ENCODE measurements at places on chromosomes 2 and 18.

- no peak for DNase-seq
These were observed 2.3 kb downstream of the INHBB start for GRCh38 chr2:120348134-120348736.

DNA sequence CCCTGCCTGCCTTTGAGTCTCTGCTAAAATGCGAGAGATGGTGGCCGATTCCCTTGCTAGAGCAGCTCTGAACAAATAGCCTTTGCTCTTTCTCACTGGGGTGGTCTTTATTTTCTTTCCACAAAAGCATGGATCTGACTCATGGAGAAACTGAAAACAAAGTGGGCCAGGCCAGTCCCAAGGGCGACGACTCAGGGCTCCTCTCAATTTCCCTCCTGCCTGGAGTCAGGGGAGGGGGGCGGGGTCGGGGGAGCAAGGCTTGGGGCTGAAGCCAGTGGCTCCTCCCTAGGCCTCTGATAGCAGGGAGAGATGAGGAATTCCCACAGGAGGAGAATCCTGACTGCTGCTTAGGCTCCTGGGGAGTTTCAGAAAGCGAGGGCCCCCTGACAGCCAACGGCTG lies 17.1 kb upstream of the IL1R2 start:
- no peak for DNase-seq

DNA sequence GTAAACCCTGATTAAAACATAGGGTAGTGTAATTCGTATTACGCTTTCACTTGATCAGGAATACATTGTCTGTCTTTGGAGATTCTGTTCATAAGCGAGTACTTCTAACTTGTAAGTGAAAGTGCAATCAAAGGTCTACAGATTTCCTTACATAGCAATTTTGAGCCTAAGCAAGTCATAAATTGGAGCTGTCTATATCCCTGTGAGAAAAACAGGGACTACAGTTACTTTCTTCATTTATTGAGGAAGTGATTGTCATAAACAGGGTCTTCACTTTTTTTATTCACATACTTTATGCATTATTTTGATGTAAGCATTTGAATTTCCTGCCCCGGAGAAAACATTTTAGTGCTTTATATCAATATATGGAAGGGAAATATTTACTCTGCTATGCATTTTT lies 670.4 kb downstream of the CBLN2 start:
- DNase-seq = no peak

GRCh38 chr2:235414422-235414821 lies 79.4 kb upstream of the AGAP1 start:
- no peak for DNase-seq

- no peak for DNase-seq
These were observed 97.3 kb downstream of the ACAA2 start for GRCh38 chr18:49716035-49716434.

- no peak for DNase-seq
These were observed 103.3 kb downstream of the EXOC6B start for GRCh38 chr2:72722492-72723070.

GRCh38 chr2:235850289-235850688 lies 317.9 kb downstream of the GBX2 start:
- no peak for DNase-seq

- DNase-seq = no peak
These were observed 50.7 kb downstream of the SNORC start for GRCh38 chr2:232920760-232921159.

DNA sequence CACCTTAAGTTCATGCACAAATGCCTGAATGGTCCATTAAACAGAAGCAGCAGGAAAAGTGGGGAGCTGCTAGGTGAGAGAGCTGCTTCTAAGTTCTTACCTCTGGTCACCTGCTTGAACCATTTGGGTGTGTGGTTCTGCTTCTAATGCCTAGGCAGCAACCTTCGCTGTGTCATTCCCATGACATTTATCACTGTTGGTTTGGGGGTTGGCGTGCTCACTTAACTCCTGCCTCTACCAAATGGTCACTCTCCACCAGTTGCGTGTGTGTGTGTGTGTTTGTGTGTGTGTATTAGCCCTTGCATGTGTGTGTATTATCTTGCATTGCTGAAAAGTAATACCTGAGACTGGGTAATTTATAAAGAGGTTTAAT lies 56.2 kb downstream of the NCAPH start:
- no peak for DNase-seq

- no peak for DNase-seq
These were observed 15.0 kb upstream of the CTDP1 start for GRCh38 chr18:79664525-79665125.

- DNase-seq = no peak
These were observed 251.3 kb upstream of the EPAS1 start for GRCh38 chr2:46045888-46046287.

- DNase-seq = no peak
These were observed 175.0 kb upstream of the CYRIA start for GRCh38 chr2:16840496-16841172.

GRCh38 chr2:241724259-241724974 lies 10.0 kb upstream of the D2HGDH start:
- no peak for DNase-seq

DNA sequence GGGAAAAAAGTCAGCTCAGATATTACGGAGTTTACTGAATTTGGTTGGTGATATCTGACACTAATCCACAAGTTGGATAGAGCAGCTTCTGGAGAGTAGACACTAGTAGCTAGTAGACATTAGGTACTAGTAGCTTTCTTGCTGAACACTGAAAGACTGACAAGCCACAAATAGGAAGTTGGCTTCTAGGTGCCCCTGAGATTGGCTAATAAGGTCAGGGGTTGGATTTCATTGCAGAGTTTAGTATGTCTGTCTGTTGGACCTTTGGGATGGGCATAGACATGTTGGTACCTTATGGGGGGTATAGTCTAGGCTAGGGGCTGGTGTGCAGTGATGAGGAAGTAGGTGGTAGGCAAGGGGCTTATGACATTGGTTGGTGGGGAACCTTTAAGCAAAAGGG lies 164.9 kb upstream of the LRRTM1 start:
- DNase-seq = no peak

DNA sequence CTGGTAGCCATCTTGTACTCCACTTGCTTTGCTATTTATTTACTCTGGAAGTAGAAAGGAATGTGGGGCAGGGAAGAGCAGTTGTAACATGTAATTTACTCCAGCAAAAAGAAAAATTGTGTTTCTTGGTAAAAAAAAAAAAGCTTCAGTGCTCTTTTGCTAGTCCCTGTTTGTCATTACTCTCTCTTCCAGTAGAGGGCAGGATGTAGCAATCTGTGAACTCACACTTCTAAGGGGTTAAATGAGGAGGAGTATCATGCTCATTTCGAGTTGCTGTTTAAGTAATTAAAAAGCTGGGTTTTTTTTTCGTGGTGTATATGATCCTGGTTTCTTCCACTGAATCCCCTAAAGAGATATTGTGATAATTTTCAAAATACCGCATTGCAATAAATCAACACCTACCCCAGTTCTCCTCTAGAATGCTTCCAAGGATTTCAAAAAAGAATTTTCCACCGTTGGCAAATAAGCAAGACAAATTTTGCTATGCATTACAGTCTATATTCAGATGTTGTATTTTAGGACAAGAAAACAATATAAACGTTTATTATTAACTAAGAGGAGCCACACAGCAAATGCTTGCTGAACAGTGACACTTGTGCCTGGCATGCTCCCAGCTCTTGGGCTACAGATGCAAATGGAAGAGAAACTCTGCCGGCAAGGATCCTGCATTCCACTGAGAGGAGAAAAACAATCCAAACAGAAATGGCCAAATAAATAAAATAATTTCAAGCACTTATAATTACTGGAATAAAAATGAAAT lies 261.6 kb downstream of the ASXL3 start:
- DNase-seq = peak; percentile 41

- DNase-seq = no peak
These were observed 288.1 kb downstream of the CCDC102B start for GRCh38 chr18:69085951-69086350.

DNA sequence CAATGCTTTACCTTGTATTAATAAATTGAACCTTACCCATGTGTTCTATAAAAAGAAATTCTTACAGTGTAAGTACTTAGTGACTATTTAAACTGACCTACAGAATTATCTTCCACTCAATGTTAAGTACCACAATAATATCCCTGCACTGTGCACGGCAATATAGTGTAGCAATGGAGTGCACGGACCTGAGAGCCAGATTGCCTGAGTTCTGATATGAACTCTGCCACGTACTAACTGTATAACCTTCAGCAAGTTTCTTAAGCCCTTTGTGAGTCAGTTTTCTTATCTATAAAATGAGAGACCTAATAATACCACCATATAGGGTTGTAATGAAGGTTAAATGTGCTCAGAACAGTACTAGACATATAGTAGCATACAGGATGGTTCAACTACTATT lies 66.2 kb downstream of the GPR39 start:
- DNase-seq = no peak
